ENCODE measurements at places on chromosomes 13 and 19. TPM values are rescaled to one million over a fixed set of nuclear protein-coding genes. Genes with fewer than 3 reads are reported as not detected.
A peak's percentile ranks its signal among the peaks of the same experiment; 100 is the strongest.

DNA sequence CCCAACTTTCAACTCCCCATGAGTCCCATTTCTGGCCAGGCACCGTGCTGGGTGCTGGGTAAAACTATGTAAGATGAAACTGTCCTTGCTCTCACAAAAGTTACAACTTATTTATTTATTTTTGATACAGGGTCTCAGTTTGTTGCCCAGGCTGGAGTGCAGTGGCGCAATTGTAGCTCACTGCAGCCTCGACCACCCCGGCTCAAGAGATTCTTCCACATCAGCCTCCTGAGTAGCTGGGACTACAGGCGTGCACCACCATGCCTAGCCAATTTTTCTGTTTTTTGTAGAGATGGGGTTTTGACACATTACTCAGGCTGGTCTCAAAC, 12.9 kb upstream of the CADM4 start:
- no peak for DNase-seq

GRCh38 chr13:48828962-48829411, 146.7 kb upstream of the FNDC3A start:
- DNase-seq: peak; percentile 10

ZNF491 gene
- 17.1 TPM for total RNA-seq

DNA sequence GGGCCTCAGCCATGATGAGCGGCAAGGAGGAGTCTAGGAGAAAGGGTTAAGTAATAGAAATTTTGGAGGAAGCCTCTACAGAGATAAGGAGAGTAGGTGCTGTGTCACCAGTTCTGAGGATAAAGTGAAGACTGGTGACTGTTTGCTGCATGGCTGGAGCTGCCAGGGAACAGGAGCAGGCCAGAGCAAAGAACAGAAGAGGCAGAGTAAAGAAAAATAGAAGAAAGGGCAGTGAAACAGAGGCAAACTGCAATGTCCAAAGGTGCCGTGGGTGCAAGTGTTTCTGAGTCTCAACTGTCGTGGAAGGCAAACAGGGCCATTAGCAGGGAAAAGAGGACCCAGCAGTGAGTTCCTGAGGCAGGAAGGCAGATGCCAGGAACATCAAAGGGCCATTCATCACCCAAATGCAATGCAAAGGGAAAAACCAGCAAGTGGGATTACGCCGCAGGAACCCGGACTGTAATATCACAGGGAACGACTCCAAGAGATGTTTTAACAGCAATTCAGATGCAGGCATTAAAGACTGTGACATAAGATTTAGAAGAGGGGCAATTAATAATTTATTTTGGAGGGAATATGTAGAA, 318.3 kb downstream of the FOXO1 start:
- DNase-seq: no peak

GRCh38 chr19:39677961-39678889, 22.5 kb downstream of the LGALS16 start:
- no peak for DNase-seq
